ENCODE measurements at places on chromosomes 3 and 15.

DNA sequence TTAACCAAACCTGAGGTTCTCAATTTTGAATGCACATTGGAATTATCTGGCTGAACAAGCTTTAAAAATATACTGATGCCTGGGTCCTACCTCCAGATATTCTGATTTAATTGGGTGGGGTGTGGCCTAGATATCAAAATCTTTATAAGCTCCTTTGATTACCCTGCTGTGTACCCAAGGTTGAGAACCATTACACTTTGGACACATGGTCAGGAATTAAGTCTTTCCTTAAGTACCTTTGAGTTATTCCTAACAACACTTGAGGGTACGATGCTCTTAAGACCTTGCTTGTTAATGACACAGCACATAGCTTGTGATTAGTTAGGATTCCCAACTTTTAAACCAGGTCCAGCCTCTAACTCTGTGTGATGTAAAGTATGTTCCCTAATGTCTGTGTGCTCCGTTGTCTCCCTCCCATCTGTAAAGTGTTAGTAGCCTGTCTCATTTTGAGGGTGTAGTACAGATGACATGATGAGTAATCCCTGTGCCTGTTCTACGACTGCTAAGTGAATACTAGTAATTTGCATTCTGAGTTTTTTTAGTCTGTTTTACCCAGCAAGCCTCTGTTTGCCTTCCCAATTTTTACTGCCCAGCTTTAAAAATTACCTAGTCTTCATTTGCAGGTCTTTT is 154.9 kb downstream of the KLHL25 start:
- no peak for DNase-seq

DNA sequence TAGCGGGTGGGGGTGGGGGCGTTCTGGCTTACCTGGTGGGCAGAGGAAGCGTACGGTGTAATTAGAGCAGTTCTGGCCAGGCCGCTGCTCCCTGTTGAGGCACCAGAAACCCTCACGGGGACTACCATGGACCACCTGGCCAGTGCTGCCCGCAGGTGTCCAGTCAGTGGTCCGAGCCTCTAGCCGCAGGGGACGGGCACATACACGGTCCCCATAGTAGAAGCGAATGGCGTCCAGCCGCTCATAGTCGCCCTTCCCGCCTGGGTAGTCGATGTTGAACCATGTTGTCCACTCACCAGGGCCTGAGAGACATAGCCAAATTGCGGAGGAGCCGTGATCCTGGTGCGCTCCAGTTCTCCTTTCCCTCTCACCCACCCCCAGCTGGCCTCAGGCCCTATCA is 4.5 kb downstream of the CILP start:
- no peak for DNase-seq

GRCh38 chr3:56857178-56857577 is 55.4 kb upstream of the ARHGEF3 start:
- no peak for DNase-seq

DNA sequence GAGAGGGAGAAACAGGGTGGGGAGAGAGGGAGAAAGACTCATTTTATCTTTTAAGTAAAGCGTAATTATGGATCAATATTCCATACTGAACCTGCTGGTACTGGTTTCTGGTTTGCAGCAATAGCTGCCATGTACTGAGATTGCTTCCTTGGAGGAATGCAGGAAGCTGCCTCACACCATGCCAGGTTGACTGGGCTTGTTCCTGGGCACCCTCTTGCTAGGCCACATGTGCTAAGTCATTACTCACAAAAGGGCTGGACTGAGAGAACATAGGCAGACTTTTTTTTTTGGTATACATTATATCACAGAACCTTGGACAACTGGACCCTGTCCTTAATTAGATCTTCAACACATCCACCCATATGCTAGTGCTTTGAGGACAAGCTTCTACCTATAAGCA is 193.4 kb downstream of the ZNF621 start:
- peak; percentile 40 for DNase-seq

DNA sequence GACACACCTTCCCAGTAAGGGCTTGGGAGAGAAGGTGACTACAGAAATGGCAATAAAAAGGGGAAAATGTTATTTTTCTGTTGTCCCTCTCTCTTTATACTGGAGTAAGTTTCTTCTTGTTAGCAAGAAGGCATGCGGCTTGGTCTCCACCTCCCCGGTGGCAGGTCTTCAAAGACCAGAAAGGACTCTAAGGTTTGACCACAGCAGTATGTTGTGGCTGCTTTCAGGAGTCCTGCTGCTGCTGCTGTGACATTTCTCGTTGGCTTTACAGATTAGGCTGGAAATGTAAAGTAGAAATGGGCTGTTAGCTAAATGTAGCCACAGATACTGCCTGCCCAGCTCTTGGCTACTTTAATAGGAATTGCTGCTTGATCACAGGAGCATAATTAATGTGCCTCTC is 175.8 kb upstream of the ZBTB20 start:
- DNase-seq, result no peak

- DNase-seq, result no peak
Measured at GRCh38 chr15:90643301-90643632, 73.9 kb upstream of the BLM start.

DNA sequence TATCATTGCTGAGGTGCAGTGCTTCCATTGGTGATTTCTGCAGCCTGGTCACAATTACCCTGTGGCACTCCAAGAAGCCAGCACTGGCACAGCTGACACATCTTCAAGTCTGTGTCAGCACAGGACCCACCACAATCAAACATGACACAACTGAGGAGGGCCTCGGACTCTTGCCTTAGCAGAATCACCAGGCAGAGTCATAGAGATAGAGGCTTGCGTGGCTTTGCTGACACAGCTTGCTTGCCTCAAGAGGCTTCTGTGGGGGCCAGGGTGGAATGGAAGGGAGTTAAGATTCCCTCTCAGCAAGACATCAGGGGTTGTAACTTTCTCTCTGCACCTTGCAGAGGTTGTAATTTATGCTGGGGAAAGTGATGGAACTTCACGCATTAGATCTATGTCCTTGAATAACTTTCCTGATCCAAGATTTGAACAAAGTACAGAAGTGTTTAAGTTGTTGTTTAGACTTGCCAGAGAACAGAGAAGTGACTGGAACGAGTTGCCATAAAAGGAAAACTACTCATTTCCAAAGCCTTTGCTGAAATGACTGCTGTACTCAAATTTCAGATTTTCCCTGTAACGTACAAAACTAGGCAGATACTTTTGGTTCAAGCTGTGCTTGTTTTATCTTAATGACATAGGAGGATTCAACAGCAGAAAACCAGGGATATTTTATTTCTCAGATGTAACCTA is 170.7 kb downstream of the DIPK2A start:
- peak; percentile 67 for DNase-seq

DNA sequence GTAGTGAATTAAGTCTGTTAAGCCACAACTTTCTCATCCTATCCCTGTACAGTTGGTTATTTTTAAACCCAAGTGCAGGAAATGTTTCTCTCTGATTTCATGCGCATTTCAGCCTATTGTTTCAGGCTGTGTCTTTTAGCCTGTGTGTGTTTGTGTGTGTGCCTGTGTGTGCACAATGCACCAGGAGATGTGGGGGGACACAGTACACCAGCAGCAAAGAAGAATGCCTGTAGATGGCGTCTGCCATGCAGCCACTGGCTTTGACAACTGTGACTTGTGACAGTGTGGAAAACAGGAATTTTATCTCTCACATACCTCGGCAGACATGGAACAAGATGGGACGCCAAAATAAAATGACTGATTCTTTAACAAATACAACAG is 43.6 kb upstream of the PLXNA1 start:
- no peak for DNase-seq

DNA sequence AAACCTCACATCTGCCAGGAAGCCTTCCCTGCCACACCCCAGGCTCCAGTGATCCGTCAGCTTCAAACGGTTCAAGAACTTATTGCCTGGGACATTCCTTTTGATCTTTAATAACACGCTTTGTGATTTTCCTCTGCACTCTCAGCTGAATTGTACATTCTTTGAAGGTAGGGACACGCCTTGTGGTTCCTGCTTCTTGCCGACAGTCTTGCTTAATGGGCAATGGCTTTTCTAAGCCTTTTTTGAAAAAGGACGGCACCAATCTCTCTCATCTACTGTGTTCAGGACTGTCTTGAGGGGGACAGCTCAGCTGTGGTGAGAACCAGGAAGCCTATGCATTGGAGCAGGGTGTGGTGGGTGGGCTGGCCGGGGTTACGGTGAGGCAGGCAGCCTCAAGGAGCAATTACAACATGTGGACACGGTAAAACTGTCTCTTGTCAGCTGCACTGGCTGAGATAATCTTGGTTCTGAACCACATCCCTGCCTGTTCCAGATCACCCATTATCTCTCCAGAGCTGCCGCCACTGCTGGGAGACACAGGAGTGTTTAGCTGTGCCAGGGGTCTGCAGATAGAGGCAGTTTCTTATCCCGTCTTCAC is 46.0 kb upstream of the GLCE start:
- peak; percentile 30 for DNase-seq

- DNase-seq, result no peak
Measured at GRCh38 chr15:81002009-81002330, 1.2 kb downstream of the TLNRD1 start.

- no peak for DNase-seq
Measured at GRCh38 chr15:62027263-62027565, 33.0 kb downstream of the VPS13C start.

GRCh38 chr15:70086636-70087035 is 11.1 kb downstream of the TLE3 start:
- no peak for DNase-seq

GRCh38 chr15:39622660-39623516 is 42.0 kb downstream of the THBS1 start:
- DNase-seq, result no peak
